Stimulated activated CD8-positive, alpha-beta memory T cell treated with anti-CD3 and anti-CD28 coated beads, Interleukin-2, amount 100 ng/mL, for 1 hour (primary cell): ENCODE measurements at places on chromosomes 13 and 19.

- no peak for DNase-seq
Observed at GRCh38 chr13:46961719-46962118, 64.9 kb upstream of the HTR2A start.

DNA sequence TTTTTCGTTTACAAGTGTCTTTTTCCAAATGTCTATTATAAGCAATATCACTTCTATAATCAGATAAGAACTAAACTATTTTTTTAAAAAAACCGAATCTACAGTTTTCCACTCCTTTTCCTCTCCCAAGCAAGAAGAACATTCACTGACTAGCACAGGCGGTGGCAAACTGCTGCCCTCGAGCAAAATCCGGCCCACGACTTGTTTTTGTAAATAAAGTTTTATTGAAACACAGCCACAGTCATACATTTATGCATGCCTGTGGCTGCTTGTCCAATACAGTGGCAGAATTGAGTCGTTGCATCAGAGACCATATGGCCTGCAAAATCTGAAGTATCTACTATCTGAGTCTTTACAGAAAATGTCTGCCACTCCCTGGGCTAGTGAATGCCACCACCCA lies 27.4 kb downstream of the INSR start:
- DNase-seq: no peak

GRCh38 chr19:47448360-47448727 lies 23.3 kb downstream of the SLC8A2 start:
- DNase-seq: no peak

- DNase-seq: no peak
Observed at GRCh38 chr13:109156181-109156935, 526.9 kb downstream of the MYO16 start.

DNA sequence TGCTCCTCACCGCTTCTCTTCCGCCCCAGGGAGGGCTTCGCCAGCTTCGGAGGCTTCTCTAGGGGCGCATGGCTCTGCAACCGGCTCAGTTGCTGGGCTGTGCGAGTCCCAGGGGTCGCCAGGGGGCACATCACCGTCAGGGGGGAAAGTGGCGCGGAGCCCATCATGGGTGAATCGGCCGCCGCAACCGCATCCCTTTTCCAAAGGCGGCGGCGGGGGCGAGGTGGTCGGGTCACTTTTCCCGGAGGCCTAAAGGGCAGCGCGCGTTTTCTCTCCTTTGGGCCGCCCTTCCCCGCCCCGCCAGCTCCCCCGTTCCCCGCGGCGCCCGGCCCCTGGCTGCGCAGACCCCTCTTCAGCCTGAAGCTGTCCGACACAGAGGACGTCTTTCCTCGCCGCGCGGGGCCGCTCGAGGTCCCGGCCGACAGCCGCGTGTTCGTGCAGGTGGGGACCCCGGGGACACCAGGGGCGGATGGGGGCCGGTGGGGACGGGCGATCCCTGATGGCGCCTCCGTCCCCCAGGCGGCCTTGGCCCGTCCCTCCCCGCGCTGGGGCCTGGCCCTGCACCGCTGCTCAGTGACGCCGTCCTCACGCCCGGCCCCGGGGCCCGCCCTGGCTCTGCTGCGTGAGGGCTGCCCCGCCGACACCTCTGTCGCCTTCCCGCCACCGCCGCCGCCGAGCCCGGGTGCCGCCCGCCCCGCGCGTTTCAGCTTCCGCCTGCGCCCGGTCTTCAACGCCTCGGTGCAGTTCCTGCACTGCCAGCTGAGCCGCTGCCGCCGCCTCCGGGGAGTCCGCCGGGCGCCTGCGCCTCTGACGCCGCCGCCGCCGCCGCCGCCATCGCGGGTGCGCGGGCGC lies 1.7 kb downstream of the TGFBR3L start:
- DNase-seq: no peak

DNA sequence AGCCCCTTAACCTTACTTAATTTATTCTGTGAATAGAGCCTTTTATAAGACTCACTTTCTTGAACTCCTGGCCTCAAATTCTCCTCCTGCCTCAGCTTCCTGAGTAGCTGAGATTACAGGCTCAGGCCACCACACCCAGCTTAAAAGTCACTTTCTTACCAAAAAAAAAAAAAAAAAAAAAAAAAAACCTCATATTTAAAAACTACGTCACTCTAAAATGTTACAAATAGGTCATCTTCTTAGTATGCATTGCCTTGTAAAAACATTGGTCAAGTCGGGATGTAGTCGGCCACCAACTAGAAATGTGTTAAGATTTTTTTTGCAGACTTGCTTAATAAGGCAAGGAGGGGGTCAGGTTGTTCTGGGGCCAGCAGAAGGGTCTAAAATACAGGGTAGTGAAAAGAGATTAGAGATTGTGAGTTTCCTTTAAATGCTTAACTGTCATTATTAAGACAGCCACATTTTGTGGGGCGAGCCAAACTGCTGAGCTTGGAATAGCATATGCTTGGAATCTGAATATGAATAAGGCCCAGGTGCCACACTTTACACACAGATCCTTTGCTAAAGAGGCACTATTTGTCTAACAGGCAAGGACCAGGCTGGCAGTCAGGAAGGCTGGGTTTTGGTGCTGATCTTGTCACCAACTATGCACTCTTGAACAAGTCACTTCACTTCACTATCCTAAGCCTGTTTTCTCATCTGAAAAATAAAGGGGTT lies 16.5 kb upstream of the IL17D start:
- DNase-seq: no peak

- DNase-seq: no peak
Observed at GRCh38 chr19:37914908-37915307, 7.9 kb downstream of the SIPA1L3 start.
